ENCODE measurements at places on chromosomes 5 and 9.
A peak's percentile ranks its signal among the peaks of the same experiment; 100 is the strongest.

DNA sequence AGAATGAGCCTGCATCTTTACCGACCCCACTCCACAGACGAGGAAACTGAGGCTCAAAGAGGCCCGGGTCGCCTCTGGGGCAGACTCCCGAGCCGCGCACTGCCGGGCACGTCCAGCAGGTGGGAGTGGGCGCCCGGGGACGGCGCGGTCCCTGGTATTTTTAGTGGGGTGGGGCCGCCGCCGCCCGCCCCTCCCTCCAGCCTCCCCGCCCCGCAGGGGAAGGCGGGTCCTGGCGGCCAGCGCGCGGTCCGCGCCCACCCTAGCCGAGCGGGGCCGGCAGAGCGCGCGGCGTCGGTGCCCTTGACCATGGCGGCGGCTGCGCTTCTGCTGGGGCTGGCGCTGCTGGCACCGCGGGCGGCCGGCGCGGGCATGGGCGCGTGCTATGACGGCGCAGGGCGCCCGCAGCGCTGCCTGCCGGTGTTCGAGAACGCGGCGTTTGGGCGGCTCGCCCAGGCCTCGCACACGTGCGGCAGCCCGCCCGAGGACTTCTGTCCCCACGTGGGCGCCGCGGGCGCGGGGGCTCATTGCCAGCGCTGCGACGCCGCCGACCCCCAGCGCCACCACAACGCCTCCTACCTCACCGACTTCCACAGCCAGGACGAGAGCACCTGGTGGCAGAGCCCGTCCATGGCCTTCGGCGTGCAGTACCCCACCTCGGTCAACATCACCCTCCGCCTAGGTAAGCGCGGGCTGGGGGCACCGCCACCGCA lies at the start of gene LAMC3:
Gene LAMC3 (plus strand): TSS at position 266 of the 710 bp plus-strand sequence. CDS start 41 bp downstream, at position 307.
- H3K36me3 ChIP-seq, result no peaks in the 10 kb centered on the region
- peak within 1 kb of the TSS; percentile 37 for H3K4me3 ChIP-seq
- peaks cover 13% of the 10 kb centered on the region for H3K27me3 ChIP-seq
- H3K4me1 ChIP-seq, result no peaks in the 10 kb centered on the region

- peaks cover 22% of the 10 kb centered on the region for H3K4me1 ChIP-seq
- no peak overlapping the region for H3K4me3 ChIP-seq
- DNase-seq, result no peak
- H3K27ac ChIP-seq, result no peak overlapping the region
Measured at GRCh38 chr9:81591791-81592190, 97.6 kb downstream of the TLE1 start.

- H3K27ac ChIP-seq, result no peak overlapping the region
- no peaks in the 10 kb centered on the region for H3K27me3 ChIP-seq
- no peak for DNase-seq
- H3K4me3 ChIP-seq, result no peak overlapping the region
- H3K36me3 ChIP-seq, result no peaks in the 10 kb centered on the region
Measured at GRCh38 chr5:34865091-34865490, 26.1 kb downstream of the TTC23L start.

GRCh38 chr5:143641549-143642355 lies 170.2 kb upstream of the HMHB1 start:
- no peak for DNase-seq
- no peak overlapping the region for H3K4me3 ChIP-seq
- no peak overlapping the region for H3K27ac ChIP-seq
- H3K27me3 ChIP-seq, result no peaks in the 10 kb centered on the region

DNA sequence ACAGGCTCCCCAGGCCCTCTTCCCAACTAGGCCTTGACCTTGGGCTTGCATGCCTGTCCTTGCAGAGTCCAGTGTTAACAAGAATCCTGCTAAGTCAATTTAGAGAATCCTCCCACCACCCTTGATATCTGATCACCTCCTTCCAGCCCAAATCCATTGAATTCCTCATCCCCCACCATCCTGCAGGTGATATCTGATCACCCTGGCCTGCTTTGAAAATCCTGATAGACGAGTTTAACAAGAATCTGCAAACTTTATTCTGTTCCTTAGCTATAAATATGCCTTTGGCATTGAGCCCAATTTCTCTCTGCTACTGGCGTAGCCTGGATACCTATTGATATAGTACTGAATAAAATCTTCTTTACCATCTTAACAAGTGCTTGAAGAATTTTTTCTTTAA lies 125.5 kb downstream of the DIRAS2 start:
- H3K4me1 ChIP-seq, result no peaks in the 10 kb centered on the region
- peaks cover 20% of the 10 kb centered on the region for H3K27me3 ChIP-seq
- no peak for DNase-seq
- H3K27ac ChIP-seq, result no peak overlapping the region
- H3K4me3 ChIP-seq, result no peak overlapping the region

GRCh38 chr9:4262735-4263141 lies 37.1 kb downstream of the GLIS3 start:
- no peaks in the 10 kb centered on the region for H3K36me3 ChIP-seq
- no peak overlapping the region for H3K27ac ChIP-seq
- peaks cover 1% of the 10 kb centered on the region for H3K27me3 ChIP-seq
- no peak for DNase-seq
- H3K4me3 ChIP-seq, result no peak overlapping the region
- H3K4me1 ChIP-seq, result no peaks in the 10 kb centered on the region

- H3K4me3 ChIP-seq, result no peak overlapping the region
- peaks cover 22% of the 10 kb centered on the region for H3K27me3 ChIP-seq
- no peaks in the 10 kb centered on the region for H3K36me3 ChIP-seq
- no peak overlapping the region for H3K27ac ChIP-seq
Measured at GRCh38 chr9:126621919-126622735, 8.4 kb downstream of the LMX1B start.

All from memory B cell (primary cell).